ENCODE measurements at places on chromosomes 1 and 21.
A peak's percentile ranks its signal among the peaks of the same experiment; 100 is the strongest.

DNA sequence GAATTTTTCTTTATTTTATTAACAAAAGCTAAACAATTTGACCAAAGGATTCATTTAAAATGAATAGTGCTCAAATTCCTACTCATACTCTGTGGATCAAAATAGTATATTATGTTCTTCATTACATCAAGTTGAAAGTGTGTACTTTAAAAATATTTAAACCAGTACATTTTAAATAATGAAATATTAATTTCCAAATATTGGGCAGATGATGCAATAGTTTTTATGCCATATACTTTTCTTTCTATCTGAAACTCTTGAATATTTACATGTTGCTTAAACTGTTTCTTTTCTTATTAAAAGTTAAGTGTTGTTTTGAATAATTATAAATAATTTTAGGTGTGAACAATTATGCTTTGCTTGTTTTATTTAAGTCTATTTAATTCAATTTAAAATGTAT, 144.7 kb upstream of the TMPRSS15 start:
- DNase-seq = no peak

- no peak for DNase-seq
Measured at GRCh38 chr1:193619911-193620310, 433.5 kb upstream of the B3GALT2 start.

- DNase-seq = peak; percentile 32
Measured at GRCh38 chr1:183194527-183195141, 8.6 kb downstream of the LAMC2 start.

GRCh38 chr1:11802973-11803885, 2.5 kb downstream of the MTHFR start:
- peak; percentile 49 for DNase-seq

GRCh38 chr1:107817935-107818334, 147.0 kb downstream of the VAV3 start:
- DNase-seq = no peak

GRCh38 chr1:182206626-182207239, 145.2 kb upstream of the ZNF648 start:
- no peak for DNase-seq

- peak; percentile 16 for DNase-seq
Measured at GRCh38 chr21:42685036-42685435, 31.6 kb downstream of the PDE9A start.

DNA sequence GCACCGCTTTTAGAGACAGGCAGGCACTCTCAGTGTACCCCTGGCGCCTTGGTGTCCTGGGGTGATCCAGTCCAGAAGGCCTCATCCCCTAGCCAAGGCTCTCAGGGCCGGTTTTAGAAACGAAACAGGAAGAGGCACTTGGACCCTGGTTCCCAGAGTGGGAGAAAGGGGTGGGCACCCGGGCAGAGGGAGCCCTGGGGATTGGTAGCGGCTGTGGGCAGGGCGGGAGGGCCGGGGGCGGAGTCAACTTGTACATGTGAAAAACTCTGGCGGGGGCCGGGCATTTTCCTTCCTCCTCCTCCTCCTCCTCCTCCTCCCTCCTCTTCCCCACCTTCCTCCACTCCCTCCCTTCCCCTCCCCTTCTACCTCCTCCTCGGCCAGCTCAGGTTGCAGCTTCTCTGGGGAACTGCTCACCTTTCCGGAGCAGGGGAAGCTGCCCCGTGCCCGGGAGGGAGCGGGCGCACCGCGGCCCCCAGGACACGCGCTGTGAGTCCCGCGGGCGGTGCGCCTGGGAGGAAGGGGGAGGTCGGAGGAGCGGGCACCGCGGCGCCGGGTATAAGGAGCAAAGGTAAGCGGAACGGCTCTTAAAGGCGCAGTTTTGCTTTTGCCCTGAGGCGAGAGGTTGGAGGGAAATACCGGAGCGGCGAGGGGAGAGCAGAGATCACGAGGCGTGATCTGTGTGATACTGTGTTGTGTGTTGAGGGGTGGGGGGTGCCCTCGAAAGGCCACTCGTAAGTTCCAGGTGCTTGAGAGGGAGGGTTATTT, at the start of gene CDK18:
CDK18 (plus strand) TSS at position 359 of the 765 bp plus-strand sequence. CDS start 18,499 bp downstream, outside the sequence.
- DNase-seq = peak; percentile 66

- DNase-seq = no peak
Measured at GRCh38 chr1:117094841-117095604, 26.5 kb downstream of the TRIM45 start.

DNA sequence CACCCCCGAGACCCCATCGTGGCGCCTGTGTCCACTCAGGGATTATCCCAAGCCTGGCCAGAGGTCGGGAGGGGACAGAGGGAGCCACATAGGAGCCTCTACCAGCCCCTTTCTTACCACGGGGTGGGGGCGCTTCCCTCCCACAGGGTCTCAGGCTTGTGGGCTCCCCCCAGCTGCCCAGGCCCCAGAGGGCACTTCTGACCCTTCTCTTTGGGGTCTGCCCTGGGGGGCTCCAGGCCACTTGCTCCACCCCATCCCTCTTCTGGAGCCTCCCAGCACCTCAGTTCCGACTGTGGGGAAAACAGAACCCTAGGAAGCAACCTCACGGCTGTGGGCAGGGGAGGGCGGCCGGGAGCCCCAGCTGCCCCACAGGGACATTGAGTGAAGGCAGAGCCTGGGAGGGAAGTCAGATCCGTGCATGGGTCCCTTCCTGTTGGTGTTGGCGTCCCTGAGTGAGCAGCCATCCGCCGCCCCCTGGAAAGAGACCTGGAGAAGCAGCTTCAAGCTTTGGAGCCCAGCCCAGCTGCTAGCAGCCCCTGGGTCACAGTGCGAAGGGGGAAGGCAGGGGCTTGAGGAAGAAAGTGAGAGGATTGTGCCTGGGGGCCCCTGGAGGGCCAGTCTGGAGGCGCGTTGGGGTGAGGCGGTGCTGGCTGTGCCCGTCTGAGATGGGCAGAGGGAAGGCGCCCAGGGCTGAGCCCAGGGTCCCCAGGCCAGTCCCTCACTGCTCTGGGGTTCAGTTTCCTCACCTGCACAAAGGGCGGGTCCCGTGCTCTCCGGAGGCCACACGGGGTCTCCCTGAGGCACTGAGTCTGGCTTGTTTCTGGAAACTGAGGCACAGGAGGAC, 22.1 kb downstream of the RRP1 start:
- DNase-seq = no peak

DNA sequence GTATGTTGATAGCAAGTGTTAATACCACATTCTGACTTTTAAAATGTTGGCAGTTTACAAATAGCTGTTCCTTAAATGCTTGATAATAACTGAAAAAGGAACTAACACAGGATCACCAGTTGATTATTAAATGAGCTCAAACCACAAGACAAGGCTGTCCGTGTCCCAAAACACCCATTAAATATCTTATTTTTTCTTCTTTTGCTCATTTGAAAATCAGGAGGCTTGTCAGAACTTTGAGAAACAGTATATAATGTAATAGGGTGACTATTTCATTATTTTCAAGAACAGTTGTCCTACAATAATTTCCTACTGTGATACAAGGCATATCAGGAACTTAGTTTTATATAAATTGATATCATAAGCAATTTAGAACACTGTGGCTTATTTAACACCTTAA, 2.7 kb downstream of the CDKN2C start:
- no peak for DNase-seq

- peak; percentile 64 for DNase-seq
Measured at GRCh38 chr1:91884459-91885212, 1.3 kb downstream of the TGFBR3 start.

DNA sequence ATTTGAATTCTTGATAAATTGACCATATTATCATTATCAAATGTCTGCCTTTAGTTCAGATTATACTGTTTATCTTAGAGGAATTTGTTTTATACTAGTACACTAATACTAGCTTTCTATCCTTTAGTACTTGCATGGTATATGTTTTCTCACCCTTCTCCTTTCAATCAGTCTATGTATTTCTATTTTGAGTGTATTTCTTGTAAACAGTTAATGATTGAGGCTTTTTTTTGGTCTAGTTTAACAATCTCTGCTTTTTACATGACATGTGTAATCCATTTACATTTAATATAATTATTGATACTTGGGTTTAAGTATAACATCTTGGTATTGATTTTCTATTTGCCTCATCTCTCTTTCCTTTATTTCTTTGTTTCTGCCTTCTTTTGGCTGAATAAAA, 224.9 kb downstream of the CENPF start:
- DNase-seq = no peak

DNA sequence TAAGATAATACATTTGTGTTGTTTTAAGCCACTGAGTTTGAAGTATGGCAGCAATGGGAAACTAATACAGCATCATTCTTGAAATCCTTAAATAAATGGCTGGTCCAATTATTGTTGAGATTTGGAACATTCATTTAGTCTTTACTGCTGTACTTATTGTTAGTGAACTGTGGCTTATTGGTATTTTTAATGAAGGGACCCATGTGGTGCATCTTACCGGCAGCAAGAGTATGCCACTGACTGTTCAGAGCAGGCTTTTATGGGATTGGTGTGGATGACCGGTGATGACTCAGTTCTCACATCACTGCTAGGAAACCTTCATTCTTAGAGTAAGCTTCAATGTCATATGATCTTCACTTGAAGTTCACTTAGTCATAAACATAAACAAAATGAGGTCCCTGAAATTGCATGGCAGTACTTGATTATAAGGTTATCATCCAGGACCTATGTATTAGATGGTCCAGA, 31.5 kb downstream of the PRKAA2 start:
- DNase-seq = no peak

GRCh38 chr1:59005491-59006288, 221.8 kb upstream of the JUN start:
- peak; percentile 18 for DNase-seq

- no peak for DNase-seq
Measured at GRCh38 chr21:39799178-39799577, 54.2 kb downstream of the IGSF5 start.

- DNase-seq = peak; percentile 40
Measured at GRCh38 chr1:208238710-208239472, 5.3 kb downstream of the PLXNA2 start.

GRCh38 chr1:42846257-42847110, at the start of gene ZNF691:
TSS of gene ZNF691 (plus strand) at chr1:42846613. CDS start at chr1:42849659, 3,046 bp downstream.
- peak; percentile 87 for DNase-seq

GRCh38 chr1:172383536-172383935, 36.9 kb upstream of the C1orf105 start:
- DNase-seq = no peak

DNA sequence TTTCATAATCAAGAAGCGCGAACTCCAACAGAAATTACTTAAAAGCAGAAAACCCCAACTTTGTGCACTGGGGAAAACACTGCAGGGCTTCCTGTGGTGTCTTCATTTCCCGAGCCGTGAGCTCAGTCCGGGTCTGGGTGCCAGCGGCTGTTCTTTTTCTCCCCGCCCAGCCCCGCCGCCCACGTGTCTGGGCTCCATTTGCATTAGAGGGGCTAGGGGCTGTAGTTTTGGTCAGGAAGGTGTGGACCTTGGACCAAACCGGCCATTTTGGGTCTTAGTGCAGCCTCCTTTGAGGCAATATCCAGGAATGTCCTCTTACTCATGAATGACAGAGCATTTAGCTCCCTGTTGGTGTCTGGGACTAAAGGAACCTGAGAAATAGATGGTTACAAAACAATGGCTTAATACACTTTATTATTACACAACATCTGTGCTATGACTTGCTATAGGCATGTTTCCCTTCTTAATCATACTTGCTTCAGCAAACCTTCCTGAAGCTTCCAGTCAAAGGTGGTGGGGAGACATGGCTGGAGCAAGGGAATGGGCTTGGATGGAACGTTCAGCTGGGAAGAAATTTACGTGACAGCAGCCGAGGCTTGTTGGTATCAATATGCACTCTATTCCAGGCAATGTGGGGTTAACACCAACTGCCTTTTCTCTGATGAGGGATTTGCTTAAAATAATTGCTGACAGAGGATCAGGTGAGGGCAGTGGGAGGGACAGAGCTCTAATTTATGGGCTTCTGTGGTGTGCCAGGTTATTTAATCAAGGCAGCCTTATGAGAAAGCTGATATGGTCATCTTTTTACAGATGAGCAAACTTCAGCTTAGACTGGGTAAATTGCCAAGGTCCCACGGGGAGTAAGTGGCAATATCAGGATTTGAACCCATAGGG, 1.1 kb downstream of the AGTRAP start:
- peak; percentile 39 for DNase-seq

DNA sequence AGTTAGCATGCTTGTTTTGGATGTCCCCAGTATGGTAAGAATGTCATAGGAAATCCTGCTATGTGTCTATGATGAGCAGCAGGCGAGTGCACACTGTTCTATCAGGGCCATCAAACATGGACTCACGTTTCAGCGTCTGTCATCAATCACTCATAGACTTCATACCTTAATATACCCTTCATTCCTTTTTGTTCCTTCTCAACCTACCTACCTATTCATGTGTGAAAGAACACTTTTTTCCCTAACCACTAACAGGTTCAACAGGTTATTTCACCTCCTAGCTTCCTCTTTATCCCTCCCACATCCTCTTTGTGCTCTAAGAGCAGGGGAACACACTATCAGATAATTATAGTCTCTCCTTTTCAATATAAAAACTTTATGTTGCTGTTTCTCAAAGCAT, 300.6 kb downstream of the TM2D1 start:
- DNase-seq = no peak

DNA sequence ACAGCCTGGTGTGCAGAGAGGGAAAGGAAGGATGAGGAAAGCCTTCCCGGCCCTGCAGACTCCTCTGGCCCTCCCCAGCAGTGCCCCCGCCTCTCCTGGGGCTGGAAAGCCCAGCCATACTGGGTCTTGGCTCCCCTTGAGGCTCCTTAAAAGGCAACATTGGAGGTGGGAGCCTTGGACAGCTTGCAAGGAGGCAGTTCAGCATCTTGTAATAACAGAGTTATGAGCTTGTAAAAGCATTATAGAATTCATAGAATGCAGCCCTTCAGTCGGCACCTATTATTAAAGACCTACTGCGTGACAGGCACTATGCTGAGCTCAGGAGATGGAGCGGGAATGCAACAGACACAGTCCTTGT, 4.2 kb downstream of the TINAGL1 start:
- no peak for DNase-seq

DNA sequence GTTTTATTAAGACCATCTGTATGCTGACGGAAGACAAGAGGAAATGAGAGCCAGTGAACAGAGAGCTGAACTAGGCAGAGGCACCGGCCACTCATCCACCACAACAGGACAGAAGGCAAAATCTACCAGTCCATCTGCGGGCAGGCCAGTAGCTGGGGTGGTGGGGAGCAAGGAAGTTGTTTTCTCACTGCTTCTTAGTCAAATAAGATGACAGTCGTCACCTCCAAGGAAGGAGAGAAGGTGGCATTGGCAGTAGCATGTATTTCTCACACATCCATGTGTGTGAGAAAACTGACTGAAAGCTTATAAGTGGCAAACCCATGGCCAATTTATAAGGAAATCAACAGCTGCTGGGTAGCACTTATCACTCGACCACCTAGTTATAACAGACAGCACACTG, 8.2 kb downstream of the TTC13 start:
- no peak for DNase-seq
